ENCODE measurements at places on chromosomes 5 and 9. TPM values are rescaled to one million over a fixed set of nuclear protein-coding genes. Genes with fewer than 3 reads are reported as not detected.

DNA sequence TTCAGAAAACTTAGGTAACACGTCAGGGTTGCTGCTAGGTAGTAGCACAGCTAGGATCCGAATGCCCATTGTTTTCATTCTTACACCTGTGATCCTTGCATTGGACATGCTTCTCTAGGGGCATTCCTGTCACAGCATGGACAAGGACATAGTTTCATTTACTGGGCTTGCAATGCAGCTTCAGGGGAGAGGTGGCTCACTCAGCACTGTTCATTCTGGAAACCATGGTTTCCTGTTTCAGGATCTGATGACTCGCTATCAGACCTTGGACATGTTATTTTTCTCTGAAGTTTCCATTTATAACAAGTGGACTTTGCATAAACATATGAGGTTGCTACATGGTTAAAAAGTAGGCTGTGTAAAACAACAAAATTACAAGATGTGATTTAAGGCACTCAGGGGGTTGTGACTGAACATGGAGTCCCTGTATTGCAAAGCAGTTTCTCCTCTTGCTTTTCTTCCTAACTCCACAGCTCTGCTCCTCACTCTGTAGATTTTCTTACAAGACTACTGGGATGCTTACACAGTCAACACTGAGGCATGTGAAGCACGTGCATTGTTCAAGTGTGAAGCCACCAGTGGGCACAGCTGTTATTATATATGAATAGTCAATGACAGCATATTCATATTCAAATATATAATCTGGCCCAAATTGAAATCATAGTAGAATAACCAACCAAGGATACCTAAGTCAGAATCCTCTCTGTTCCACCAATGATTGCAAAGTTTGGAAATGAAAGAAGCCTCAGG, 66.1 kb upstream of the STK32A start:
- H3K36me3 ChIP-seq: no peaks in the 10 kb centered on the region
- H3K4me1 ChIP-seq: peaks cover 8% of the 10 kb centered on the region
- H3K27ac ChIP-seq: no peak overlapping the region
- H3K27me3 ChIP-seq: no peaks in the 10 kb centered on the region
- H3K4me3 ChIP-seq: no peak overlapping the region
- no peak for DNase-seq

DNA sequence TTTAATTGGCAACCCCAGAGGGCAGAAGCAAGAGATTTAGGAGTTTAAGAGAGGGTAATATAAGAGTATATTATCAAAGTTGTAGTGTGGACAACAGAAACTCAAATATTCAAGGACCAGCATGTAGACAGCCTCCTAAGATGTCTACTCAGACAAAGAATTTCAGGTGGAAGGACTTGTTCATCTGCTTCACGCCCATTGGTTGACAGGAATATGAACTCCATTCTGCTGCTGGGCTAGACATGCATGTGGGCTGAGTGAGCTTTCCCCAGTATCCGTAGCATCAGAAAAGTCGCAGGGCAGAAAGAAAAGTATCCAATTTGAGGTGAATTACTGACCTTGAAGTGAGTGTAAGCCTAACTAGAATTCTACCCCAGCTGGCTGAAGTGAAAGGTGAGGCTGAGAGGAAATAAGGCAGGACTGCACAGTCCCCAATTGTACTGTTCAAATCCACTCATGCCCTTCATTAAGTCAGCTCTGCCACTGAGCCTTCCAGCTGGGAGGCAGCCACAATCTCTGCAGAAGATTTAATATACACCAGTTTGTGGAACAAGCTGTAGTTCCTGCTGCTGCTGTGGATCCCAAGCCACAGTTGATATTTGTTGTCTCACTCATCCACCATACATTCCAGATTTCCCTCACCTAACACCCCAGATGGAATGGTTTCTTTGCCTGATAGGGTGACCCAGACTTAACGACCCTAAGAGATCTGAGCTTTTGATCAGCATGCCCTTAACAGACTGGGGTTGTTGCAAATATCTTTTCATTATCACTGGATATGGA, 41.2 kb downstream of the PDCD1LG2 start:
- no peak overlapping the region for H3K4me3 ChIP-seq
- no peak overlapping the region for H3K27ac ChIP-seq
- no peaks in the 10 kb centered on the region for H3K27me3 ChIP-seq
- H3K4me1 ChIP-seq: no peaks in the 10 kb centered on the region

DNA sequence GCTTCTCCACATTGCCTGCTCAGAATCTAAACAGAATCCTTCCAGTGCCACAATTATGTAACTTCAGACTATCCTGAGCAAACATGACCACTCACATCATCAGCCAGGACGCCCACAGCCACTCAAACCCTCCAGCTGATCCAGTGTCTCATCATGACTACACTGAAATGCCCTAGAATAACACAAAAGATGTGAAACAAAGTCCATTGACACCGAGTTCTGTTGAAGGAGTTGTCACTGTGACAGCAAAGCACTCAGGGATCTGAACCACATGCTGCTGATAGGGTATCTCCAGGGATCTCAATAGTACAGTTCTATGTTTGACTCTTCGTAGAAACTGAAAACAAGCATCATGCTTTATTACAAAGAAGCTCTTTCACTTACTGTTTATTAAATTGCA, 150.2 kb downstream of the GABBR2 start:
- DNase-seq: no peak
- no peaks in the 10 kb centered on the region for H3K27me3 ChIP-seq
- no peaks in the 10 kb centered on the region for H3K4me1 ChIP-seq
- H3K27ac ChIP-seq: no peak overlapping the region

DNA sequence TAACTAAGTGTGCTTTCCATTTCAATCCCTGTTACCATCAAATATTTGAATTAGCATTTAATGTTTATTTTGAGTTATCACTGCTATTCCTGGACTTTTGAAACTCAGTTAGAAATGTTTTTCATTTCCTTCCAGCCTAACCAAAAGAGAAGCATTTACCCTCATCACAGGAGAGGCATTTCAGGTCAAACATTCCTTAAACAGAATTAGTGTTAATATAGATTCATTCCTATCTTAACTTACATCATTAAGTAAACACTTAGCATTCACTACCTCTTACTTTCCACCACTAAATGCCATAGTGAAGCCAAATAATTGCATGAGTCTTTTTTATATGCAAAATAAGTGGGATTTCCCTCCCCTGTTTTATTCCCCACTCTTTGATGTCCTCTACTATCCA, 136.6 kb upstream of the OR13F1 start:
- H3K27me3 ChIP-seq: no peaks in the 10 kb centered on the region
- H3K4me3 ChIP-seq: no peak overlapping the region
- no peak overlapping the region for H3K27ac ChIP-seq
- no peak for DNase-seq
- H3K4me1 ChIP-seq: no peaks in the 10 kb centered on the region

Gene TTC16
- total RNA-seq: not detected

GRCh38 chr5:130068988-130069387, 164.7 kb downstream of the CHSY3 start:
- H3K4me1 ChIP-seq: no peaks in the 10 kb centered on the region
- H3K4me3 ChIP-seq: no peak overlapping the region
- H3K27ac ChIP-seq: no peak overlapping the region
- no peaks in the 10 kb centered on the region for H3K36me3 ChIP-seq

GRCh38 chr5:170403675-170404074, 14.5 kb upstream of the KCNMB1 start:
- no peak overlapping the region for H3K27ac ChIP-seq
- H3K36me3 ChIP-seq: no peaks in the 10 kb centered on the region
- no peaks in the 10 kb centered on the region for H3K4me1 ChIP-seq
- no peaks in the 10 kb centered on the region for H3K27me3 ChIP-seq
- no peak for DNase-seq

DNA sequence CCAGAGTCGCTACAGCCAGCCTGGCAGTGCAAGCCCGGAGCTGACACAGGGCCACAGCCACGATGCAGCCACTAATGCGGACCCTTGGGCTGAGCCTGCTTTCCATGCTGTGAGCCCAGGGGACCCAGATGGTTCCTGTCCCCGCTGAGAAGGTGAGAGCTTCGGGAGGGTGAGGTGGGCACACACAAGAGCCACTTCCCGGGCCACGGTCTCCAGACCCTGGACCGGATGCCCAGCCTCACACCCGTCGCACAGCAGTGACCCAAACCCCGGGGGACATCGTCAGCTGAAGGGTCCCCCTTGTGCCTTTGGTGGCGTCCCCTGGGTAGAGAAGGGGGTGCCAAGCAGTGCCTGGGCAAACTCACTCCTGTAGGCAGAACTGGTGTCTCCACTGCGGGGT, 13.4 kb downstream of the PAEP start:
- no peaks in the 10 kb centered on the region for H3K4me1 ChIP-seq
- no peaks in the 10 kb centered on the region for H3K27me3 ChIP-seq
- H3K27ac ChIP-seq: no peak overlapping the region
- H3K4me3 ChIP-seq: no peak overlapping the region

Gene HMCN2
- total RNA-seq: 13.7 TPM

- no peak for DNase-seq
- H3K27ac ChIP-seq: peak overlapping the region; percentile 62
Measured at GRCh38 chr9:99056886-99057664, 47.8 kb upstream of the TGFBR1 start.

Gene TOR2A
- 46.7 TPM for total RNA-seq

Gene INSL4
- not detected for total RNA-seq

DNA sequence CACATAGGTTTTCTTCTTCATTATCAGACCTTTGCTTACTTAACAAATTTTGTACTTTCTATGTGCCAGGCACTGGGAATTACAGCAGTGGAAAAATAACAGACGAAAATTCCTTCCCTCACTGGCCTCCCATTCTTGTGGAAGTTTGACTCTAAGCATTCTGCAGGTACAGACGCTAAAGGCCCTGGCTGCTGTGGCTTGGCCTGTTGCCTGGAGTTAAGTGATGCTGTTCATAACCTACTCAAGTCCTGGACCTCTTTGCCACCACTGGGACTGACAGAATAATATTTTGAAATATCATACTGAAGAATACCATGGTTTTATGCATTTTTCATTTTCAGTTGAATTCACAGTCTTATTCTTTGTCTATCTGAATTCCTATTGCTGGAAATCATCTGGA, 97.3 kb upstream of the SPATA31C2 start:
- no peak overlapping the region for H3K4me3 ChIP-seq
- no peaks in the 10 kb centered on the region for H3K27me3 ChIP-seq
- no peaks in the 10 kb centered on the region for H3K36me3 ChIP-seq

DNA sequence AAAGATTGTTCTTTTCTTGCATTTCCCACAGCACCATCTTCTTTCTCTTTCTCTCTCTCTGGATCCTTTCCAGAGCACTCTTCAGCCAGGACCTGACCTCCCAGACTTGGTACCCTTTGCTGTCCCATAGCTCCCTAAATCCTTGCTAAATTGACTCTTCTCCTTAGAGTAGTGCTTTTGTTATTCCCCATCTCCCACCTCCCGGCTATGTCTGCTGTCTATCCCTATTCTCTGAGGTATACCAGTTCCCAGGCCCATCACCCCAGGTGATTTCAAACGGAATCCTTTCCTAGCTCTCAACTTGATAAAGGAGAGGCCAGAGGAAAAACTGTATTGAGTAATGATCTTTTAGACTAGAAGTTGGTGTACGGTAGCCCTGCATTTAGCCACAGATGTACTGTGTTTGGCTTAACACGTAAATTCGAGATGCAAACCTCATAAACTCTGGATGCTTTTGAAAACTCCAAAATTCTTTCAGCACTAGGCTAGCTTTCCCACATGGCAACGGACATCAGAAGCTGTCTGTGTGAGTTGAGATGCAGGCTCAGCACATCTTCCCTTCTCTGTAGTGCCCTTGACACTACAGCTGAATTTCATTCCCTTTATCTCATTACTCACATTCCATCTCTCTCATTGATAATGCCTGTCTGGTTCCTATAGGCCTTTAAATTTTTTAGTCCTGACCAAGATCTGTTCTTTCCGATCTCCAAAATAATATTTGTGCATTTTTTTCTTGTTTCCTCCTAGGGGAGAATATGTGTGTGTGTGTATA, 320.8 kb upstream of the ITGA1 start:
- no peaks in the 10 kb centered on the region for H3K27me3 ChIP-seq
- no peaks in the 10 kb centered on the region for H3K36me3 ChIP-seq
- no peaks in the 10 kb centered on the region for H3K4me1 ChIP-seq
- DNase-seq: no peak
- no peak overlapping the region for H3K27ac ChIP-seq
- H3K4me3 ChIP-seq: no peak overlapping the region

DNA sequence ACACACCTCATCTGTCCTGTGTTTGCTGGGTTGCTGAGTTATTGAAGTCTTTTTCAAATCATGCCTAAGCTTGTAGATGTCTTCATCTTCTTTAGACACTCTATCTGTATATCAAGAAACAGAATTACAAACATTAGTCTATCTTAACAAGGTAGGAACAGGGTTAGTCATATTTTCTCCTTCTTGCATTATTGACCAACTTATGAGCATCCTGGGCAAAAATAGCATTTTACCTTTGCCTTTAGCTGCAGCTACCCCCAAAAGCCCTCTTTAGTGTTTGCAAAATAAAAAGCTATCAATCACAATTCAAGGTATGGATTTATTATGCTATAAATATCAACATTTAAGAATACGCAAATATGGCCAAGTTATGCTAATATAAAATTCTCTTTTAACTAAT, 3.4 kb downstream of the PLK2 start:
- H3K4me3 ChIP-seq: no peak overlapping the region
- H3K27me3 ChIP-seq: no peaks in the 10 kb centered on the region
- H3K27ac ChIP-seq: no peak overlapping the region
- H3K4me1 ChIP-seq: no peaks in the 10 kb centered on the region

GRCh38 chr9:70411121-70411929, 3.1 kb downstream of the KLF9 start:
- no peaks in the 10 kb centered on the region for H3K36me3 ChIP-seq
- peak; percentile 64 for DNase-seq
- H3K4me1 ChIP-seq: peaks cover 51% of the 10 kb centered on the region
- no peaks in the 10 kb centered on the region for H3K27me3 ChIP-seq
- peak overlapping the region; percentile 100 for H3K27ac ChIP-seq

GRCh38 chr9:36064448-36065037, 27.8 kb downstream of the RECK start:
- H3K4me3 ChIP-seq: no peak overlapping the region
- no peaks in the 10 kb centered on the region for H3K4me1 ChIP-seq
- H3K36me3 ChIP-seq: no peaks in the 10 kb centered on the region
- DNase-seq: no peak

Gene PLPPR1
- total RNA-seq: not detected

- no peak for DNase-seq
- H3K27ac ChIP-seq: no peak overlapping the region
- H3K4me1 ChIP-seq: no peaks in the 10 kb centered on the region
Measured at GRCh38 chr5:15463231-15463980, 36.6 kb upstream of the FBXL7 start.

Gene SOHLH1
- not detected for total RNA-seq
